EL (cell line): ENCODE measurements at places on chromosomes 6 and 20.

- peak; percentile 31 for DNase-seq
These were observed 48.7 kb upstream of the RSPO3 start for GRCh38 chr6:127069659-127070279.

GRCh38 chr6:5547556-5547955 lies 286.2 kb downstream of the FARS2 start:
- DNase-seq: no peak

DNA sequence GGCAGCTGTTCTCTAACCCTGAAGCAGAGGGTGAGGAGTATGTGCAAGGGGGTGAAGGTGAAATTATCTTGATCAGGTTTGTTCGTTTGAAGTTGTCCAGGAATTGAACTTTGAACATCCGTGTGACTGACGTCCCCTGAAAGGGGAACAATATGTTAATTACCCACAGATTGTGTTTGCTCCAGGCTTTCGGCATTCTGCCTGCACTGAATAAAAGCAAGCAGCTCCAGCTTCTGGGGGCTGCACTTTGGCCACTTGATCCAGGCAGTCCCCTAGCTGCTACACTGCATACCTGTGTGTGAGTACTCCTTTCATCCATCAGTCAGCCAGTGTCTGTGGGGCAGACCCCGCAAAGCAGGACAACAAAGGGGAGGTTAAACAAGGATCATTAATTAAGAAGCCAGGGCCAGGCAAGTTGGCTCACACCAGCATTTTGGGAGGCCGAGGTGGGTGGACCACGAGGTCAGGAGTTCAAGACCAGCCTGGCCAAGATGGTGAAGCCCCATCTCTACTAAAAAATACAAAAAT lies 104.8 kb upstream of the BTN3A2 start:
- DNase-seq: no peak

DNA sequence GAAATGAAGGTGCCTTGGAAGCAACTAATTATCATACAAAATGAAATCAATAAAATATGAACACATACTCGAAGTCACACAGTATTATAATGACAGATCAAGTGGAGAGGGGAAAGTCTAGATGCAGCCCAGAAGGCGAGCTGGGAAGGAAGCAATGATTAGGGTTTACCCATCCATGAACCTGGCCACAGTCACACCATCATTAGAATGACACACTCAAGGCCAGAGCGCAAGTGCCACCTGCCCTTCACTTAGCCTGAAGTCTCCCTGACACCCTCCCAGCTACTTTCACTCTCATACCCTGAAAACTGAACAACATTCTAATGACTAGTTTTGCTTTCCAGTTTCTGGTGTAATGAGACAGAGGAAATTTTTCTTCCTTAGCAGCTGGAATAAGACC lies 302.8 kb upstream of the JARID2 start:
- no peak for DNase-seq

DNA sequence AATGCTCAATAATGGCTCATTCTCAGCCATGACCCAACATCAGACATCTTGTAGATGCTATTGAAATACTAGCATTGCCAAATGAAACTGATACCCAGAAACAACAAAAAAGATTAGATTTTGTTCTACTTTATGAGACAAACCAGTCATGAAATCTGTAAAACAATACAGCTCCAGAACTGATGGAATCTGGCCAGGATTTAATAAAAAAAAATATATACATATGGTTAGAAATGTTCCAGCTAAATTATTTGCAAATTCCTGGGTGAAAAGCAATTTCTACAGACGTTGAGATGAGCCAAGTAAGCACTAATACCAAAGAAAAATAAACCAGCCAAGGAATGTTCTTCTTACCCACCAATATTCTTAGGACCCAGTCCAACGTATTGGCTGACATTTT lies 201.3 kb downstream of the EPHA7 start:
- no peak for DNase-seq
